T47D (cell line): ENCODE measurements at places on chromosomes 13 and 19.

- no peak for DNase-seq
Measured at GRCh38 chr13:42707586-42707985, 73.8 kb upstream of the FAM216B start.

GRCh38 chr13:30908416-30908980 is 2.4 kb downstream of the MEDAG start:
- DNase-seq = no peak

- no peak for DNase-seq
Measured at GRCh38 chr19:10430505-10431253, 10.3 kb downstream of the PDE4A start.

- DNase-seq = no peak
Measured at GRCh38 chr19:47613165-47614020, 4.5 kb downstream of the BICRA start.

GRCh38 chr19:35959040-35959967 is 23.1 kb downstream of the LRFN3 start:
- DNase-seq = peak; percentile 23

- DNase-seq = no peak
Measured at GRCh38 chr13:50588491-50589130, 254.9 kb downstream of the DLEU7 start.

DNA sequence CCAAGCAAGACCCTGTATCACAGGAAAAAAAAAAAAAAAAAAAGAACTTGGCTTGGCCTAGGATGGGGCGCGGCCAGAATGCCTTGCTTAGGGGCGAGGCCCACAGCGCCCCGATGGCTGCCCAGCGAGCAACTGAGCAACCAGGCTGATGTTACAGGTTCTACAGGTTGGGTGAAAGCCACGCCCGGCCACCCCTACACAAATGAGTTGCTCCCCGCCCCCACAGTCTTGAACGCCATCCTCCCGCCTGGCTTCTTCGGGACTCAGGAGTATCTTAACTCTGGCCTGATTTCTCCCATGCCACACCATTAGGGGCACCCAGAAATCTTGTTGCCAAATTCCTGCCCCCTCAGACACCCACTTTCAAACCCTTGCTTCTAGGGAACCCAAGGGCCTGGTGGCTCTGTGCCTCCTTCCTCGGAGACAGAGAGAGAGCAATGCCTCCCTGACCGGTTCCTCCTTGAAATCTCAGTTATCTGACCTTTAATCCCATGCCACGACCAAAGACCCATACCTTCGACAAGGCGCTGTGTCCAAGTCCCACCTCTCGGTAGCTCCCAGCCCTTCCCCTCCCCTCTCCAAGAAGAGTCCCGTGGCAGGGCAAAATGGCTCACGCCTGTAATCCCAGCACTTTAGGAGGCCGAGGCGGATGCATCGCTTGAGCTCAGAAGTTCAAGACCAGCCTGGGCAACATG is 1.1 kb upstream of the CBLC start:
- DNase-seq = peak; percentile 93

GRCh38 chr13:29907670-29908069 is 57.3 kb upstream of the UBL3 start:
- DNase-seq = no peak

DNA sequence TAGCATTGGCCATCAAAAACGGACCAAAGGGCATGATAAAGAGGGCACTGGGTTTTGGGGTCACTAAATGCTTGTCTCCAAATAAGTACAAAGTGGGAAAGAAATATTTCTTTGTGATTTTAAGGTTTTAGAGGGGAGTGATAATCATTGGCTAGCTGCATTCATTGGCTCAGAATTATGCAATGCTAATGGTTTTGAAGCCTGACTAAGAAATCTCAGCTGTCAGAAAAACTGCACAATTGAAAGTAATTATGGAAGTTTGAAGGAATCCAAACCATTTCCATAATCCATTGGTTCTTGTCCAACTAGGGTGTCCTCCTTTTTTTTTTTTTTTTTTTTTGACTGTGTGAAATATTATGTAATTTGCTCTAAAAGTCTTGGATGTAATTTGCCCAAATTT is 88.2 kb upstream of the ARGLU1 start:
- no peak for DNase-seq

DNA sequence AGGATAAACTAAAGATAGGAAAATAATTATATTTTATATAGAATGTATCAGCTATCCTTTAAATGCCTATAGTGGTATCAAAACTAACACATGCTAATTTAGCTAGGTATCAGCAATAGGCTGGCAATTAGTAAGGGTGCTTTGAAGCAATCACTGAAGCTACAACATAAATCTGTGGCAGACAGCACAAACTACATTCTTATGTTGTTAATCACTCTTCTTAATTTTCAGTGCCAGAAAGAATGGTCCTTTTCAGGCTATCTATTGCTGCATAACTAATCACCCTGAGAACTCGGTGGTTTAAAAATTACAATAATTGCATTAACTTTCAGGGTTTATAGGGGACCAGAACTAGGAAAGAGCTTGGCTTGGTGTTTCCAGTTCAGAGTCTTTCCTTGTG is 963.1 kb downstream of the EFNB2 start:
- no peak for DNase-seq
